Muscle of back (tissue), 13 donors: ENCODE measurements at places on chromosomes 5 and 9. TPM values are rescaled to one million over a fixed set of nuclear protein-coding genes. Genes with fewer than 3 reads are reported as not detected.

DNA sequence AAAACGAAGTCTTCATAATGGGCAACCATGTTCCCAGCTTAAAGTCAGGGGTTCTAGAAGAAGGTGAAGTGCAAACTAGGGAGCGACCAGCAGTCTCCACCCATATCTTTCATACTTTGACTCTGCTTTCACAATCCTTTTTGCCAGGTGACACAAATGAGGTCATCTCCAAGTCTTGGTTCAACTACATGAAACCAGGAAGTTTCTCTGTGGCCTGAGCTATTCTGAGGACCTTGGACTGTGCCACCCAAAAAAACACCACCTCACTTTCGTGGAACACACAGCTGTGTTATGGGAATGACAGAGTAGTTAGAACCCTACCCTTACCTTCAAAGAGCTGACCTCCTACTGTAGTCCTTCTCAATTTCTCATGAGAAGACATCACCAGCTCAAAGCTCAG is 309.2 kb downstream of the AGTPBP1 start:
- DNase-seq, result no peak

- peak; percentile 28 for DNase-seq
Measured at GRCh38 chr5:74766418-74766848, 484 bp downstream of the GFM2 start.

GRCh38 chr5:50340757-50341156 is 100.3 kb downstream of the EMB start:
- no peak for DNase-seq

DNA sequence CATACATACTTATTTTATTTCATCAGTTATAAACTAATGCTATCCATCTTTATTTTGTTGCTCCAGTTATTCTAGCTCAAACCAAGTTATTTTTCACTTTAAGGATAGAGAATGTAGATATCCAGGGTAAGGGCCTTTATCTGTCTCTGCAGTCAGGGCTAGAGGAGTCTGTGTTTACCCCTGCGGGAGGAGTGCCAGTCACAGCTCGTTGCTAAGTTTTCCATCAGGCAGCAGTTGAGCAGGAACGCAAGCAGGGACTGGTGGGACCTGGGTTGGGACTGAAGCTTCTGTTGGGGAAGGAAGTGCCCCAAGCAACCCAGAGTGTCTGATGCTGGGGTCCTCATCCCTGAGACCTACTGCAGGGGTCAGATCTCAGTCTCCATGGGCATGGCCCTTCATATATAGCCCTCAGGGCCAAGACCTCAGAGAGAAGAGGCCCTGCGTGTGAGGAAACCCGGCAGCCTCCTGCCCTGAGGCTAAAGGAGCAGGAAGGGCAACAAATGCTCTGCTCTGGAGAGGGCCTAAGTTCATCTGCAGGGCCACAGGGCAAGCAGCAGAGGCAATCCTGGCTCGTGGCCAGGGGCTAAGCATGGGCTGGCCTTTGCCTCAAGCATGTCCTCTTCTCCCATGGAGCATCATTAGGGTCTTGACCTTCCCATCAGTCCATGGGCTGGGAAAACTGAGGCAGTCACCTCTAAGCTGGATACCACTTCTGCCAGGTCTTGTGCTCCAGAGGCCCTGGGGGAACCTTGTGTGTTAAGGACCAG is 6.6 kb downstream of the SLC22A4 start:
- DNase-seq, result no peak

DNA sequence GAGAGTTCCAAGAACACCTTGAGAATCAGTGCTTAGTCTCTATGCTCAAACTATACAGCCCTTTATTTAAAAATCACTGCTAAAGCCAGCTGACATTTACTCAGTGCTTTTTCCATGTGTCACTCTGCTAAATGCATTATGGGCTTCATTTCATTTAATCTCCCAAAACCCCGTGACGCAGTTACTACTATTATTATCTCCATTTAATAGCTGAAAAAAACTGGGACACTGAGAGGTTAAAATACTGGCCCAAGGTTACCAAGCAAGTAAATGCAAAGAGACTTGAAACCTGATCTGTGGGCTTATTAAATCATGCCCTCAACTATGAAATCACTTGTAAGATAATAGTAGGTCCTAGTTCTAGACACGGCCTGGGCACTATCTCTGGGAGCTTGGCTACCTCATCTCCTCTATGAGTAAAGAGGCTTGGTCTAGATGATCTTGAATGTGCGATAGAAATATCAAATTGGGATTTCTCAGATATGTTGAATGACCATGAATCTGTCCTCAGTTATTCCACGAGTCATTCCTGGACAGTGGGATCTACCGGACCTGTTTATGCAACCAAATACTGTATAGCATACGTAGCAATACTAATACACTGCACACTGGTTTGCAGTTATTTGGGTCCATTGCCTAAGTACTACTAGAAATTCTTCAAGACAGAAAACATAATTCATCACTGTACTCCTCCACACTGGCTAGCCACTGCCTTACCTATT is 32.3 kb downstream of the MARCHF11 start:
- no peak for DNase-seq

GRCh38 chr5:66351813-66352212 is 207.7 kb downstream of the SREK1 start:
- no peak for DNase-seq

DNA sequence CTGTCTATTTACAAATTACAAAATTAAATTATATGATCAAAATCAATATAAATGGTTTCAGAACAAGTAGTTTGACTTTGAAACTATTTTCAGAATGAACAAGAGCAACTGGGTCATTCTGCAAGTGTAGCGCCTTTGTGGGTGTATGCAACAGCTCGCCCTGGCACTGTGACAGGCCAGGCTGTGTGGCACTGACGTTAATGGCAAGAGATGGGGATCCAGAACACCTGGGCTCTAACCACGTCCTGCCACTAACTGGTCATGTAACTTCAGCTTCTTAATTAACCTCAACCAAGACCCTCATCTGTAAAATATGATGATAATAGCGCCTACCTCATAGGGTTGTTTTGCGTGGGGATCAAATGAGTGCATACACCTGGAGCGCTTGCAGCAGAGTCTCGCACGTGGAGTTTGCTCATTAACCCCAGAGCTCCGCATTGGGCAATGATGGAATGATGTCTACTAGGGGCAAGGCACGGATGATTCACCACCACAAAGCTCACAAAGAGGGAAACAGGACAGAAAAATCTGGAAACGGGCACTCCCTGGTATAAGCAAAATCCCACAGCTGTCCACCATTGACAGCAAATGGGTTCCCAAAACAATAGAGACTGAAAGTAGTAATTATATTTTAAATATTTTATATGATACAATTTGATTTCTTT is 639.4 kb downstream of the SEMA5A start:
- no peak for DNase-seq

- DNase-seq, result no peak
Measured at GRCh38 chr9:114626415-114627020, 15.4 kb downstream of the TMEM268 start.

- no peak for DNase-seq
Measured at GRCh38 chr9:131915181-131915580, 164.5 kb downstream of the MED27 start.

DNA sequence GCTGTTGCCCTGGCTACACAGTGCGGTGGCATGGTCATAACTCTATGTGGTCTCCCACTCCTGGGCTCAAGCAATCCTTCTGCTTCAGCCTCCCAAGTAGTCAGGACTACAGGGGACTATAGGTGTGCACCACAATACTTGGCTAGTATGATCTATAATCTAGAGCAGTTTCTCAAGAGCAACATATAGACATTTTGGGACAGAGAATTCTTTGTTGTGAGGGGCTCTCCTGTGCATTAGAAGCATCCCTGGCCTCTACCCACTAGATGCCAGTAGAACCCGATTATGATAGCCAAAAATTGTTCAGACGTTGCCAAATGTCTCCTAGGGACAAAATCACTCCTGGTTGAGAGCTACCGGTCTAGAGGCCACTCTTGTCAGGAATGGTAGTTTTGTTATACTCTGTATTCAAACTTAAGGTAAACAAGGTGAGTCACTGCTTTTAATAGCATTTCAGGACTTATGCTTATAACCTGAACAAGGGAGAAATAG is 7.2 kb downstream of the ANKHD1 start:
- DNase-seq, result no peak

- no peak for DNase-seq
Measured at GRCh38 chr5:58080573-58080972, 379.3 kb downstream of the PLK2 start.

DNA sequence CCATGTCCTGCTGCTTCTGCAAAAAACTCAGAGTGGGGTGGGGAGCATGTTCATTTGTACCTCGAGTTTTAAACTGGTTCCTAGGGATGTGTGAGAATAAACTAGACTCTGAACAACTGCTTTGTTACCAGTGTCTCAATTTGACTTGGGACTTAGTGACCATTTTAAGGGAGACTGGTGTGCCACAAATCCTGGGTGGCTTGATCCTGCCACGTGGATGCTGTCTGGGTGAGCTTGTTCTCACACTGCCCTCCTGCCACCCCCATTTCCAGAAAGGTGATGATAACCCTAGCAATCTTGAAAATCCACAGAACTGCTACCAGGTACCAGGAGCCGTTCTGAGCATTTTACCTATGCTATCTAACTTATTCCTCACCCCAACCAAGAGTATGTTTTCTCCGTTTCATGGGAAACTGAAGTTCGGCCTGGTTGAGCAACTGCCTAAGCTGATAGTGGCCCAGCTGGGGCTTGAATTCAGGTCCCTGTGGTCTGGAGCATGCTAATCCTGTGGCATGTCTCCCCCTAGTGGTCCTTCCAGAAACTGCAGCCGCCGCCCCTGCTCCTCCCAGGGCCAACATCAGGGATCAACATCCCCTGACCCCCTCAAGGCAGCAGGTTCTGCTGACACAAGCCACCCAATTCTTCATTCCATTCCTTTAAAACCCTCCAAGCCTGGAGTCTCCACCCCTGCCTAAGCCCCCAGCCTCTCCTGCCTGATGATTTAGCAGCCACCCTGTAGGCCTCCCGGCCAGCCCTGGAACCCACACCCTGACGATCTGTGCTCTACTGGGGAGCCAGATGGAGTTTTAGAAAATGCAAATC is 2.8 kb downstream of the IL3 start:
- peak; percentile 20 for DNase-seq

DNA sequence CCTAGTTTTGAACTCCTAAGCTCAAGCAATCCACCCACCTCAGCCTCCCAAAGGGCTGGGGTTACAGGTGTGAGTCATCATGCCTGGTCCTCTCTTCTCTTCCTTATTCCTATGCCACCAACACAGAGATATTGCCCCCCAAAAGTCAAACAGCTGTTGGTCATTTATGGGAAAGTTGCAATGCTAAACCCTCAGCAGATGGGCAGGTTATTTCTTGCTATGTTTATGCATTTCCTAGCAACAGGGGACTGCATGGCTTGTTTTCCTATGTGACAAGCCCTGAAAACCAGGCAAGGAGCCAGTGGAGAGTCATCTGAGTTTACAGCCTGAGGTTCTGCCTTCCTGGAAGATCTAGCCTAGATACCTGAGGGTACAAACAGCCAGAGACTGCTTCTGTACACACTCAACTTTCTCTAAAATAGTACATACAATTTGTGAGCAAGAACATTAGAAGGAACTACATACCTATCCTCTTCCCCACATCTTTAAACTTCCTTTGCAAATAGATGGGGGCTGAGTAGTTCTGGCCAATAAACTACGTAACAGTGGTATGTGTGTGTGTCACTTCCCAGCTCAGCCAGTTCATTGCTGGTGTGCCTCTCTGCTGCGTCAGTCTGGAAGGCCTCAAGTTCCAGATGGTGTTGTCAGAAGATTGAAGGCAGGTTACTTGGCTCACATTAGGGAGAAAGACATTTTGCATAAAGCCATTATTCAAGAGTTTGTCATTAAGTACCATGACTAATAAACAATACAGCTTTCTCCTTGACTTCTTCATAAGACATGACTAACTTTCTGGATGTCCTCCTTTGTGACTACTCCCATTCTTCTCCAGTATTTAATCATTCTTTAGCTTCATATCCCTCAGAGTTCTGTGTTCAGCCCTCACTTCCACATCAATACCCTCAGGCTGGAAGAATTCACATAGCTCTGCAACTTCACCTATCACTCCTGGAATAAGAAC is 65.3 kb downstream of the CSNK1A1 start:
- DNase-seq, result peak; percentile 92

DNA sequence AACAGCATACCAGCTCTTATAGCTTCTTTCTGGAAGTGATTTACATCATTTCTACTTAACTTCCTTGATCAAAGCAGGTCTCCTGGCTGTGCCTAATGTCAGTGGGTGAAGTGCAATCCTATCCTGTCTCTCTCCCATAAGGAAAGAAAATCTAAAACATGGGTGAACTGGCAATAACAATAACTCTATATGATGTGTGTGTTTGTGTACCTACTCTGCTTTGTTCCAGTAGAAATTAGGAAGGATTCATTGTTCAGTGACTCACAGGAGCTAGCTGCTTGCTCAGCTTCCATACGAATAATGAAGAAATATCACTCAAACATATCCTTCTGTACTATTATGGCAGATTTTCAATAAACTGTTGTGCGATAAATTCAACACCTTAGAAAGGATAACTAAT is 123.7 kb downstream of the ADGRV1 start:
- DNase-seq, result no peak

DNA sequence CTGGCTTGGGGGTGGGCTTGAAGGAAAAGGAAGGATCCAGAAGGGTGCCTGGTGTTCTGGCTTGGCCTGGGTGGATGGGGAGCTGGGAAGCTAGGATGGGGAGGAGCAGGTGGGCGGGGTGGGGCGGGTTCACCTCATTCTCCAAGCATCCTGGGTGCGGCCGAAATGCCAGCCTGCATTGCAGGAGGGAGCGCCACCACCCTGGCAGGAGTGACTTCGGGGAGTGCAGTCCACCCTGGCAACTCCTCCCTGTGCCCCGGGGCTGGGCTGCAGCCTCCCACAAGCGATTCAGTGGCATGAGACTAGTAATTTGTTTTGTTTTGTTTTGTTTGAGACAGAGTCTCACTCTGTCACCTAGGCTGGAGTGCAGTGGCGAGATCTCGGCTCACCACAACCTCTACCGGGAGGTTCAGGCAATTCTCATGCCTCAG is 5.5 kb downstream of the TTC16 start:
- DNase-seq, result no peak

- DNase-seq, result no peak
Measured at GRCh38 chr9:69980041-69980440, 63.6 kb upstream of the MAMDC2 start.

DNA sequence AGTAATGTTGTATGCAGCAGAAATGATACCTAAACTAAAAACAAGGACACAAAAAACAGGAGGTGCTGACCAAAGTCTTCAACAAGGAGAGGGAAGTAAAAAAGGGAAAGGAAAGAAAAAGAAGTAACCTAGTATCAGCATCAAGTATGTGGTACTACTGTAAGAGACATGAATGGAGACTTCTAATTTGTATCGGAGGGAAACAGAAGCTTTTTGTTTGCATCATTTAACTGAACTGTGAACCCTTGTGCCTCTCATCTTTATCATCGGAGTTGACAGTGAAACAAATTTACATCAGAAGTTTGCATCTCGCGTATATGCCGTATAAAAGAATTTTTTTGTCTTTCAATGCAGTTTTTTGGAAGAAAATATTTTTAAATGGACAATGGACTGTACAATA is 6.3 kb downstream of the SRP19 start:
- DNase-seq, result no peak

Gene PKD2L2
- 0.28 TPM for polyA plus RNA-seq

Gene ARL15
- 29.8 TPM for polyA plus RNA-seq

Gene OLFM1
- 4.9 TPM for polyA plus RNA-seq

Gene EFNA5
- polyA plus RNA-seq, result 3.9 TPM

Gene JAKMIP2
- 1.8 TPM for polyA plus RNA-seq

Gene SLC36A2
- polyA plus RNA-seq, result 0.21 TPM

Gene GLRA1
- not detected for polyA plus RNA-seq

Gene LCN9
- polyA plus RNA-seq, result not detected
